T-helper 17 cell (primary cell): ENCODE measurements at places on chromosomes 16 and 17.

DNA sequence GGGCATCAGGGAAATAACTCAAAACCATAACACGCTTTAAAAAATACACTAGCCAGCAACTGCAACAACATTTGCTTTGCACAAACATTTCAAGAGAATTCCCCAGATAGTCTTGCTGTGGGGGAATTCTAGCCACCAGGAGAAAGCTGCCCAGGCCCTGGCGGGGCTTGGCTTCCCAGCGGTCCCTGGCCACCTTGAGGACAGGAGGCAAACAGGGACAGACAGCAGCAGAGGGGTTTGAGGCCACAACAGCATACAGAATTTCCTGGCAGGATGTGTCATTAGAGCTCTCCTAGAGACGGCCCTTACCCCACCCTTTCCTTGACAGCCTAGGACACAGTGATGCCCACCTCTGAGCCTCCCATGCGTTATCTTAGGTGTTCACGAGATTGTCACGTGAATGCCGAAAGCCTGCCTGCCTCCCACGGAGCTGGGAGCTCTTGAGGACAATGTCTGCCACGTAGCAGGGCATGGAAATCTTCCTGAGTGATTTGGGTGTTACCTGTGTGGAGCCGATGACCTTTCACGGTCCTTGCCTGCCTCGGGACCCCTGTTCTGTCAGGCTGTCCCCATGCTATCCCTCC lies 114.3 kb downstream of the RBFOX3 start:
- H3K27me3 ChIP-seq = peaks cover 6% of the 10 kb centered on the region
- no peaks in the 10 kb centered on the region for H3K4me1 ChIP-seq
- H3K4me3 ChIP-seq = no peak overlapping the region
- no peak for DNase-seq

DNA sequence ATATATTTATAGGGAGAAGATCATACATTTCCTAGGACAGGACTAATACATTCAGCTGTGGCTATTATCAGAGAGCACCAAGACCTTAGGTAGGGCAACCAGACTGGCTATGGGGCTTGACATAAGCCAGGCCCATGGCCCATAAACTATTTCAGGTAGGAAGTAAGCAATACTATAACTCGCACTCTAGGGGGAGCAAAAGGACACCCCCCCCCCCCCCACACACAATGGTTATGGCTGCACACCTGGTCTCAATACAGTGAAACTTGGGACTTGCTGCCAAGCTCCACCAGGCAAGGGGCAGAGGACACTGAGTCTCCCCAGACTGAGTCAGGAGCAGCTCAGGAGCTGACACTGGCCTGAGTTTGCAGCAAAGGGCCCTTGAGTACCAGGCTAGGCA lies 348.9 kb upstream of the ASIC2 start:
- no peak for DNase-seq
- peaks cover 3% of the 10 kb centered on the region for H3K4me1 ChIP-seq
- H3K4me3 ChIP-seq = no peak overlapping the region

DNA sequence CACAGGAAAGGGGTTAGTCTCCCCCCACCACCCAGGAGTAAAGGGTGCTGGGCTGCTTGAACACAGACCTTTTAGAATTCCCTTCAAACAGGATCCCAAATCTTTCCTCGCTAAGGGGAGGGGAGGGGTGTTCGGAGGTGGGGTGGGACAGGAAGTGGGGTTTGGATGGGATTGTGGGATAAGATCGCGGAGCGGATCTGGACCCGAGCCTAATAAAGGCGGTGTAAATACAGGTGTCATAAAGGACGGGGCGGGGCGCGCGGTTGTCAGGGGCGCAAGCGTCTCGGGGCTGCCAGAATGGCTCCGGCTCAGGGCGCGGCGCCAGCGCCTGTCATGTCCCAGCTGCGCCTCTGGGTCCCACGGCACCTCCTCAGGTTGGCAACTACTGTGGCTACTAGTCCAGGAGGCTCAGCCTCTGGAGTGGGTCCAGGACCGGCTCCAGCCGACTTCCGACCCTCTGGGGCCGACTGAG lies 59.8 kb upstream of the FBXO47 start:
- H3K4me1 ChIP-seq = no peaks in the 10 kb centered on the region
- H3K36me3 ChIP-seq = no peaks in the 10 kb centered on the region
- peaks cover 20% of the 10 kb centered on the region for H3K27me3 ChIP-seq
- H3K27ac ChIP-seq = no peak overlapping the region

GRCh38 chr17:28967221-28968135 lies 16.2 kb upstream of the PHF12 start:
- H3K27ac ChIP-seq = peak overlapping the region; percentile 32
- peaks cover 9% of the 10 kb centered on the region for H3K4me1 ChIP-seq
- H3K27me3 ChIP-seq = peaks cover 37% of the 10 kb centered on the region

DNA sequence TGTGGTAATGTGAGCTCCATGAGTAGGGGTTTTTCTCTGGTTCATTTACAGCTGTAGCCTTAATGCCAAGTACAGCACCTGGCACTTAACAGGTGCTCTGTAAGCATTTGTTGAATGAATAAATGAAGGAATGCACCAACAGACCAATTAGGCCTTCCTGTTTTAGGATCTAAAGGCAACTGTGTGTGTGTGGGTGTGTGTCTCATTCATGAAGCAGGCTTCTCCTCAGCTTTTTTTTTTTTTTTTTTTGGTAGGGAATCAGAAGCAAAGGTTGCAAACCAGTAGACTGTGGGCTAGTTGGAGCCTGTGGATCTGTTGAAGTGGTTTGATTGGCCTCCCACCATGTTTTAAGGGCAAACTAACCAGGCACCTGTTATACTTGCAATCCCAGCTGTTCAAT lies 48.1 kb downstream of the HS3ST2 start:
- peaks cover 65% of the 10 kb centered on the region for H3K27me3 ChIP-seq
- no peak overlapping the region for H3K4me3 ChIP-seq
- no peak for DNase-seq
- H3K4me1 ChIP-seq = no peaks in the 10 kb centered on the region

- H3K4me3 ChIP-seq = no peak overlapping the region
- peaks cover 3% of the 10 kb centered on the region for H3K36me3 ChIP-seq
- peaks cover 30% of the 10 kb centered on the region for H3K27me3 ChIP-seq
- H3K4me1 ChIP-seq = no peaks in the 10 kb centered on the region
- H3K27ac ChIP-seq = no peak overlapping the region
Measured at GRCh38 chr16:55433030-55433429, 46.0 kb upstream of the MMP2 start.

DNA sequence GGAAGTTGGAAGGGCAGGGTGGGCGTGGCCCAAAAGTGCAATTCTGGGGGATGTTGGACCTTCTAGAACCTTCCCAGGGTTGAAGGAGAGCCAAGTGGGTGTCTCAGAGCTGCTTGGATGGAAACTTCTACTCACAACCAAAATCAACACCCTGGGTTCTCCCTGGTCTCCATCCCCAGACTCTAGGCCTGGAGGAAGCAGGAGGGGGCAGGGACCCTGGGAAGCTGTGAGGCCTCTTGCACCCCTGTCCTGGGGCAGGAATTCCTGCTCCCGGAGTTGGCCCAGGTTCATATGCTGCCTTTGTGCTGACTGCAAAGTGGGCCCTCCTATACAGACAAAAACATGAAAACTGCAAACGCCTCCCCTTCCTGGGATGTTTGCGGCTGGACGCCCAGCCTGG lies 25.1 kb downstream of the TRARG1 start:
- no peak overlapping the region for H3K27ac ChIP-seq
- DNase-seq = no peak
- H3K36me3 ChIP-seq = no peaks in the 10 kb centered on the region
- no peak overlapping the region for H3K4me3 ChIP-seq

GRCh38 chr16:50329446-50330189 lies 39.2 kb downstream of the BRD7 start:
- no peaks in the 10 kb centered on the region for H3K27me3 ChIP-seq
- H3K4me1 ChIP-seq = peaks cover 42% of the 10 kb centered on the region
- DNase-seq = no peak
- no peak overlapping the region for H3K4me3 ChIP-seq

DNA sequence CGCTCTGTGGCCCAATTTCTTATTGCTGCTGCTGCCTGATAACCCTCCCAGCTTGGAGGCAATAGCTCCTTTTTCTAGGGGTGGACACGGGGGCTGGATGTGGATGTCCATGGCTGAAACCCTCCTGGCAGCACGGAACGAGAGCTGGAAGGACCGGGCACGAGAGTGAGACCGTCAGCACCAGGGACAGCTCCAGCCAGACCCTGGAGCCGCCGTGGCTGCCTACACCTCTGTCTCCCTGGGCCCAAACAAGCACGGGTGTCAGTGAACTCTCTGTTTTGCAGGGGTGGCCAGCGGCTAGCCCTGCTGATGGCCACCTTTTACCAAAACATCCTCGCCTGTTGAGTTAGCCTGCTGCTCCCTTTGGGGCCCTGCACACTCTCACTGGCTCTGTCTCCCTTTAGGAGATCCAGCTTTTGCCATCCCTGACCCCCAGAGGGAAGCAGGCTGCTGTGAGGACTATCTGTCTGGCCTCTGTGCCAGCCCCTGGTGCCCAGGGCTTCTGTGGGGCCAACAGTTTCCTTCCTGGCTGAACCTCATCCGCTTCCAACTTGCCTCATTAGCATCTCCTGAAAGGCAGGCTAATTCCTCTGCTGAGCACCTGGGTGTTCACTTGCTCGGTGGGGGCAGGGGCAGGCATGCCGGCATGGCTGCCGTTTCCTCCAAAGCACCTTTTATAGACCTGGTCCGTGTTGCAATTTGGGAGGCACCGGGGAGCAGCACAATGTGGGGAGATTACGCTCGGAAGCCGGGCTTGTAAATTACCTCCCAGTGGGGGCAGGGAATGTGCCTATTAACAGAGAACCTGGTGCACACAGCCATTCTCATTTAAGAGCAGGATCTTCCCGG lies 118.1 kb downstream of the ENGASE start:
- peaks cover 67% of the 10 kb centered on the region for H3K27me3 ChIP-seq
- no peak overlapping the region for H3K4me3 ChIP-seq
- no peak for DNase-seq
- H3K4me1 ChIP-seq = no peaks in the 10 kb centered on the region
- no peak overlapping the region for H3K27ac ChIP-seq
- H3K36me3 ChIP-seq = no peaks in the 10 kb centered on the region

DNA sequence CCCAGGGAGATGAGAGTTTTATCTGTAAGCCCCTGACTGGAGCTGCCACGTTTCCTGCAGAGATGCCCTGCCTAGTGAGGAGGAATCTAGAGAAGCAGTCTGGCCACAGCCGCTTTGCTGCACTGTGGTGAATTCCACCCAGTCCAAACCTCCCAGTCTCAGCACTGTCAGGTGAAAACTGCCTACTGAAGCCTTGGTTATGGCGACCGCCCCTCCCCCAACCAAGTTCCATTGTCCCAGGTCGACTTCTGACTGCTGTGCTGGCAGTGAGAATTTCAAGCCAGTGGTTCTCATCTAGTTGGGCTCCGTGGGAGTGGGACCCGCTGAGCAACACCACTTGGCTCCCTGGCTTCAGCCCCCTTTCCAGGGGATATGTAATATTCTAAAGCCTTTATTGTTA lies 10.2 kb upstream of the LYZL6 start:
- peaks cover 3% of the 10 kb centered on the region for H3K4me1 ChIP-seq
- DNase-seq = no peak
- no peak overlapping the region for H3K27ac ChIP-seq

GRCh38 chr16:66706506-66706880 lies 9.9 kb upstream of the CMTM4 start:
- no peak overlapping the region for H3K4me3 ChIP-seq
- H3K27me3 ChIP-seq = peaks cover 10% of the 10 kb centered on the region
- no peaks in the 10 kb centered on the region for H3K4me1 ChIP-seq
